ENCODE measurements at places on chromosomes 5 and 9.

DNA sequence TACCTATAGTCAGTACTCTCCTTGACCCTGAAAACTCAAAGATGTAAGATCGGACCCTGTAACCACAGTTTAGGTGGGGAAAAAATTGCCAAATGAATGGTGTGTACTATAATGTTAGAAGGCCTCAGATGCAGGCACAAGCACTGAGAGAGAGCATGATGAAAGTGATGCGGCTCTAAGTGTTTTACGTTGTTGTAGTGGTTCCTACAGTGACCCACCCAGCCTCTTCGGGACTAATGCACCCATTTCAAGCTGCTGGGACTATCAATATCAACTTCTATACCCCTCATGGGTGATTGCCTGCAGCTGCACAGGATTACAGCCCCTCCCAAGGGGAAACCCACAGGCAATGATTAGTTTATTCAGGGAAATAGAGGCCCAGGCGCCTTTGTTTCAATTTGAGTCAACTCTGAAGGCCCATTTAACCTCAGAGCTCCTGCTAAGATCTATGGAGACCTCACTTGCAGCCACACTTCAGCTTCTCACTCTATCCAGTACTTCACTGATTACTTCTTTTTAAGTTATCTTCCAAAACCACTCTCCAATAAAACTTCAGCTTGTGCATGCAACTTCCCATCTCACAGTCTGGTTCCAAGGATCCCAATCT, 340.7 kb downstream of the NR2F1-AS1 start:
- no peak for DNase-seq

- DNase-seq, result no peak
Observed at GRCh38 chr9:3511551-3511950, 14.2 kb downstream of the RFX3 start.

GRCh38 chr5:130955041-130955440, 210.0 kb downstream of the HINT1 start:
- no peak for DNase-seq

DNA sequence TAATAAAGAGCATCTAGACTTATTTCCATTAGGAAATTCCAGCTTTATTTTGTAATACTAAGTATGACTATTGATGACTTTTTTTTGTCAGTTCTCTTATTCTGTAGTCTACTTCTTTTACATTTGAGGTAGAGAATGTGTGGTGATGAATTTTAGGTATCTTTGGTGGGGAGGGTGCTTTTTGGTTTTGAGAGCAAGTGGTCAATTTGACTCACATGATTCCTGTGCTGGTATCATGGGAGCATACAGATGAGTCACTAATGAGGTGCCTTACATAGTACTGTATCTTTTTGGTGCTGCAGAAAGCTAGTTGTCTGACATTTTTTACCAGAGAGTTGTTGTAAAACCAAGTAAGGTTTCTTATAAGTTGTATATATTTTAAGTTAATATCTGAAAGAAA, 35.3 kb downstream of the ERBIN start:
- no peak for DNase-seq

- DNase-seq, result no peak
Observed at GRCh38 chr5:5710471-5710870, 288.0 kb downstream of the ICE1 start.

DNA sequence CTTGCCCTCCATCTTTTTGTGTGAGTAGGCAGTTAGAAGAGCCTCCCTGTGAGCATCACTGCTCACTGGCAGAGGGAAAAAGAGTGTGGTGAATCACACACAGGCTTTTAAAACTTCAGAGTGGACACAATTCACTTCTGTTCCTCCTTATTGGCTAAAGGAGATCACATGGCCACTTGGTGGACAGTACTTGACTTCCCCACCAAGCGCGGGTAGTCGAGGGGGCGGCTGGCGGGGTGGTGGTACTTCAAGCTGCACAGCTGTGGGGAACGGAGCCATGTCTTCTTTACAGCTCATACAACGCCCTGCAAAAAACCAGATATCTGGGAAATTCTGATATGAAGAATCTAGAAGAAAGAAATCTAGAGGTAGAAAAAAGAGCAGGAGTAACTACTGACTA, 95.4 kb downstream of the PAM start:
- no peak for DNase-seq
